ENCODE measurements at places on chromosomes 7 and 10. TPM values are rescaled to one million over a fixed set of nuclear protein-coding genes. Genes with fewer than 3 reads are reported as not detected.

The HOXA6 gene
- not detected for total RNA-seq

The ZNF212 gene
- total RNA-seq: 11.6 TPM

The C10orf62 gene
- 0.25 TPM for total RNA-seq

The SPAM1 gene
- not detected for total RNA-seq

The TMEM213 gene
- not detected for total RNA-seq

The SMO gene
- total RNA-seq: 82.9 TPM

The GNAT3 gene
- not detected for total RNA-seq

The DNAJC12 gene
- total RNA-seq: 6.7 TPM

The NPY4R2 gene
- 0.21 TPM for total RNA-seq

The H2AZ2 gene
- total RNA-seq: 219 TPM

The LIPF gene
- not detected for total RNA-seq

The VSTM2A gene
- not detected for total RNA-seq

The GIMAP7 gene
- not detected for total RNA-seq

The ACBD7 gene
- 4.2 TPM for total RNA-seq

Data from cardiac muscle cell (in vitro differentiated cells and primary cell).